Left hindlimb (tissue), 1 donor: ENCODE measurements at places on chromosomes 7 and 10.

DNA sequence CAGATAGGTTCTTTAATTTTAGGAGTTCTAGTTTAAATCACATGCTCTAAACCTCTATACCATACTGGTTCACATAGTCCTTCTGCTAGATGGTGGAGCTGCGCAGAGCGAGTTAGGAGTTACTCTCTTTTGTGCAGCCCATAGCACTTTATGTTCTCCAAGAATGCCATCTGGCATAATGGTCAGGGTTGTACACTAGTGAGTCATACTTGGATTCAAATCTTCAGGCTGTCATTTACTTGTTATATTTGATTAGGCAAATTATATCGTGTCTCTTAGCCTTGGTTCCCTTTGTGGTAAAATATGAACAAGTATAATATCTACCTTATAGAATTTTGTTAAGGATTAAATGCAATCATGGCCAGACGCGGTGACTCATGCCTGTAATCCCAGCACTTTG lies 1078.3 kb downstream of the NRG3 start:
- no peak for DNase-seq

GRCh38 chr7:80624763-80625162 lies 13.7 kb upstream of the CD36 start:
- DNase-seq, result no peak

DNA sequence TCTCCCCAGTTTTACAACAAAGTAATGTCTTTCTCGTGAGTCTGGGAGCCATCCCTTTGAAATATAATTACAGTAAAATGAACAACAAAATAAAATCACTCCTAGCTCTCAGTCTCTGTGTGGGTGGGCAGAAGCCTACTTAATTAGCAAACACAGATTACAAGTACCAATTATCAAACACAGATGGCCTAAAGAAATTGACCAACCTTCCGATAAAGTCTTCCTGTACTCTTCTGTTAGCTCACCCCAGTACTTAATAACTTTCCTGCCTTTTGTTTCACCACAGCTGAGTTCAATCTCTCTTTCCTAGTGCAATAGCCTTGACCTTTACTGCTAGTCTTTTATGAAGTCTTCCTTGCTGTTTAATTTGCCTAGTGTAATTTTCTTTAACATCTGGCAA lies 719.2 kb upstream of the MBL2 start:
- DNase-seq, result no peak

DNA sequence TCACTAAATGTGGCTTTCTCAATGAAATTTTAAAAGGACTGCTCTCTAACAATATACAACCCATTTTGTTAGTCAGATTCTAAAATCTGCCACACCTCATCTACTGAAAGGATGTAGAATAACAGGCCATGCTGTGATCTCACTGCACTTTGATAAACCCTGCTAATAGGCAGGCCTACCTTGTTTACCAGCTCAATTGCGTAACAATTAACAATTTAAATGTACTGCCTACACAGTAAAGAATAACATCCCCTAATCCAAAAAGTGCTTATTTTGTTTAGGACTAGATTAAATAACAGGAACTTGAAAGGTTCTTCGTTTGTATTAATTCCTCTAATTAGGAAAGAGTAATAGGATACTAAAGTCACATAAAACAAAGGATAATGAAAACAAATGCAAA lies 4.5 kb downstream of the SRI start:
- no peak for DNase-seq

DNA sequence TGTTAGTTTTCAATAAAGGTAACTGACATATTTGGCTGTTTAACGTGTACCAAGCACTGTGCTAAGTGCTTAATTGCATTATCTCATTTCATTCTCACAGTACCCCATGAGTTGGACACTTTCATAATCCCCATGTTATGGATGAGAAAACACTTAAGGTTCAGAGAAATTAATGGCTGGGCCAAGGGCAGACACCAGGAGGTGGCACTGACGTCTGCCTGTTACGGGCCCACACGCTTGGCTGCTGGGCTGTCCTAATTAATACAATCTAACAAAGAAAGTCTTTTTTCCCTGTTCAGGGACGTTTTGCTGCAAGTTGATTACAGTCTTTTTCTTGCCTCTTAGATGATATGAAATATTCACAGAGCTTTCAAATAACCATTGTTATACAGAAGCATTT lies 16.1 kb downstream of the DYDC2 start:
- no peak for DNase-seq

- no peak for DNase-seq
Observed at GRCh38 chr10:24536636-24537035, 187.1 kb downstream of the ARHGAP21 start.

GRCh38 chr10:6648894-6649720 lies 69.0 kb upstream of the PRKCQ start:
- DNase-seq, result no peak

GRCh38 chr7:151095123-151095797 lies 9.0 kb downstream of the AGAP3 start:
- no peak for DNase-seq

- no peak for DNase-seq
Observed at GRCh38 chr10:108180878-108181277, 1016.4 kb upstream of the SORCS1 start.
